ENCODE measurements at places on chromosomes 3 and 15.
A peak's percentile ranks its signal among the peaks of the same experiment; 100 is the strongest.

GRCh38 chr3:43001094-43001553 lies 22.0 kb downstream of the GASK1A start:
- peak; percentile 94 for DNase-seq

DNA sequence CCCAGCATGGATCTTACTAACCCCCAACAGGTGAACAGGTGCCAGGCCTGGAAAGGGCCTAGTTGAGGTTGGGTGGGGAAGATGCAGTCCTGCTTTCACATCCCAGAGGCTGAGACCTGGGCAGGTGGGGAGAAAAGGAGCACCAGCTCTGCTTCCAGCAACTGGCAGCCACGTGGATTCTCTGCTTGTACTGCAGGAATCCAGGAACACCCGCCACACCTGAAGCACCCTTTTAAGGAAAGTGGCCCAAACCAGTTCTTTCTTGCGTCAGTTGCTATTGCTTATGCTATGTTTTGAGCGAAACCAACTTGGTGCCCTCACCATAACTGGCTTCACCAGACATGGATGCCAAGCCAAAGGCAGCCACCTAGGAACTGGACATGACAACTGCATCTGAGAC lies 28.1 kb upstream of the NEO1 start:
- no peak for DNase-seq

DNA sequence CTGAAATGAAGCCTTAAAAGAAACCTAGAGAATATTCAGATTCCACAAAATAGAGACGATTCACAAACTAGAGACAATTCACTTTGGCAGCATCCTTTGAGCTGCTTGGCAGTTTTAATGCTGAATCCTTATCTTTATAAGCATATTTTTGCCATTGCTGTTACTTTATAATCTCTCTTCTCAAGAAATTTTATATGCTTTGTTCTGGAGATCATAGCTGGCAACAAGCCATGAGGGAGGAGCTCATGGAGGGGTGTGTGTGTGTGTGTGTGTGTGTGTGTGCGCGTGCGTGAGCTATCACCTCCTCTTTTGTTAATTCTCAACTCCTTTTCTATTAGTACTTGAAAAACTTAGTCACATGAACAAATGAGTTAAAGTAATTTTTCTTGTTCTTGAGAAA lies 495.0 kb upstream of the RGMA start:
- DNase-seq = no peak

- no peak for DNase-seq
Measured at GRCh38 chr3:135779024-135779423, 186.5 kb upstream of the PPP2R3A start.

DNA sequence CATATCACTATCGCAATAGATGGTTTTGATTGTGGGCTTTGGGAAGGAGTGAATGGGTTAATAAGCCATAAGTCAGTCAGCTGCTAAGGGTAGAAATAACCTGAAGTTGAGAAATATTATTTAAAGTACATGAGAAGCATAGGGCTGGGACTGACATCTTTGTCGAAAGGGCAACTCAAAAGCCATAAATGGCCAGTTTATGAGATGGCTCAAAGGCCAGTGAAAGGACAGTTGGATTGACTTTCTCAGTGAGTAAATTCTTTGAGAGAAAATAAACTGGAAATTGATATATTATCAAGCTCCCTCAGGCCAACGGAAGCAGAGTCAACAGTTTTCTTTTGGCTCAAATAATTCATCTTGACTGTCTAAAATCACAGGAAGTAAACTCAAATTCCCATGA lies 419.8 kb downstream of the NSUN3 start:
- DNase-seq = no peak

Data from cerebellar cortex (tissue), 1 donor.